ENCODE measurements at places on chromosomes 5 and 9.

DNA sequence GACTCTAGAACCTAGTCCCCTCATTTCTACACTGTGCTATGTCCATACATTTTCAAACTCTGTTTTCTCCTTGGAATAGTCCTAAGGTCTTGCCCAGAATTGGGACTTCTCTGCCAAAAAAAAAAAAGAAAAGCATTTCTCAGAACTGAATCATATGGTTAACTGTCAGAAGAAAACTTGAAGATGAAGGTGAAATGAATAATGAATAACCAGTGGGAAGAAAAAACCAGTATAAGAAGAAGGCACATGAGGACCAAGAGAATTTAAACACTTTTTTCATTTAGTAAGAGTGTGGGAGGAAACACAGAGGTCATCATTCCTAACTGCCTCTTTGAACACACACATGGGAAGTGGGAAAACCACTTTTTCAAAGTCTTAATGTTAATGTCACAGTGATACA is 197.7 kb downstream of the PRELID2 start:
- no peak for DNase-seq

- no peak for DNase-seq
These were observed 26.9 kb downstream of the FGD3 start for GRCh38 chr9:92974161-92974661.

DNA sequence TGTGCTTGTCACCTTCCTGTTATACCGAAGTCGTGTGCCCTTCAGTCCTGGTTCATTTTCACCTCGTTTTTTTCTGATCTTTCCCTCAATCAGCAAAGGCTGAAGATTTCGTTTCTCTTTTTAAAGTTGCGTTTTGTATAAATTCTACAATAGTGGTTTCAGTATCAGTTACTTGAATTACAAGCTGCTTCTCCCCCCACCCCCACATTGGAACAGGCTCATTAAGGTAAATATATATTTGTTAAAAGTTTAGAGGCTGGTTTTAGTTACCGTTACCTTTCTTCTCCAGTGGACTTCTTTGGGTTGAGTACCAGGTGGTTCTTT is 881 bp downstream of the SUB1 start:
- no peak for DNase-seq

DNA sequence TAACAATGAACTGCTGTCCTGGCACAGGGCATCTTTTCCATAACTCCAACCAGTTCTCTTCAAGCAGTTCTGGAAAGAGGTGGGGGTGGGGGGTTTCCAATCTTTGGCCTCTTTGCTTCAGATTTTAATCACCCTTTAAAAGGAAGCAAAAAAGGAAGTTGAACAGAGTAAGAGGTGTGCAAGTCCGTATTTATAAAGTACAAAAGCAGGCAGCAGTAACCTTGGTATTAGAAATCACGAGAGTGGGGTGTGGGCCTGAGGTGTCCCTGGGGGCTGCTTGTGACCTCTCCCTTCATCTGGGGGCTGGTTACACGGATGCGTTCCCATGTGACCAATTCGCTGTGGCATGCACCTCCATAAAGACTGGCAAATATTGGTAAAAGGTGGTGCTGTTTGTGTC is 70.5 kb downstream of the PTCH1 start:
- DNase-seq: no peak

GRCh38 chr5:142924135-142924883 is 154.1 kb downstream of the ARHGAP26 start:
- no peak for DNase-seq

DNA sequence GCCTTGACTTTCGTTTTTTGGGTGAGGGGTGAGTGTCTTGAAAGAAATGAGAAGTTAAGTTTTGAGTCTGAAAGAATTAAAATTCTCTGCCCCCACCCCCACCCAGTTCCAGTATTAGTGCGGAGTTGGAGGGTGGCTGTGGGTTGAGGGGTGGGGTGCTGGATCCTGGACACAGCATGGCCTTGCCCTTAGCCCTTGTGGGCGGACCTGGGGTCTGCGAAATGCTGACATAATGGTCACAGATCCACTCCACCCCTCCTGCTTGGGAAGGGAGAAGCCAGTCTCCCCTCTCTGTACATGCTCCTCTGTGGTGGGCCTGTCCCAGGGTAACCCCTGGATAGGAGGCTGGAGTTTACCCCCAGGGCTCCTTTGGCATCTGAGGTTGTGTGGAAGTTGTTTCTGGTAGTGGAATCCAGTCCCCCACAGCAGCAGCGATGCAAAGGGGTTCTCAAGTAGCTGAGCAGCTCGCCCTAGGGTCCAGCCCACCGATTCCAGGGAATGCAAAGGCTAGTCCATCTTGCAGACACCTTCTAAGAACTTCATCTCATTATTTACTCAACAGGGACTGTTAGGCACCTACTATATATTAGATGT is 42.8 kb upstream of the TCF7 start:
- DNase-seq: no peak

DNA sequence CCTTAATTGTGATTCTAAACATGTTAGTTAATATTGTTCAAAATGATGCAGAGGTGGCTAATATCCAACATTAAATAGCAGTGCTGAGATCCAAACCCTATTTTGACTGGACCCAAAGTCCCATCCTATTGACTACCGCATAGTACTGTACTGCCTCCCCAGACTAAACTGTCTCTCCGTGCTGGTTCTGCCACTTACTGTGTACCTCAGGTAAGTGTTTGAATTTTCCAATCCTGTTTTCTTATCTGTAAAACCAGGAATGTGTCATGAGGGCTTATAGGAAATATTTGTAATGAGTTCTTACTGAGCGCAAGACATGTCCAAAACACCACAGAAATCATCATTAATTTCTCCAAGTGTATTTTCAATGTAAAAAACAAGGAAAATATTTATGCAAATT is 209.2 kb upstream of the CD180 start:
- no peak for DNase-seq

DNA sequence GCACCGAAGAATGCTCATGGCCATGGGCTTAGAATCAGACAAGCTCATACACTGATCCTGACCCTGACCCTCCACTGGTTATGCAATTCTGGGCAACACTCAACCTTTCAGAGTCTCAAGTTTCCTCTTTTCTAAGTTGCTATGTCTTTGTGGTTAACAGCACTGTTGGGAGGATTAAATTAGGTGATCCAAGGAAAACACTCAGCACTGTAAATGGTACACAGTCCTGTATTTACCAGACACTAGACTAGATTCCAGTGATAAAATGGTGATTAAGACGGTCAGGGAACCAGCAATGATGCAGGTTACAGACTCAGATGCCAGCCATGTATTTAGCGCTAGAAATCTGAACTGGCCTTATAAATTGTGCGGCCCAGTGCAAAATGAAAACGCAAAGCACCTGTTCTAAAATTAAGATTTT is 8.1 kb downstream of the ARL15 start:
- no peak for DNase-seq

GRCh38 chr9:7549249-7549648 is 250.3 kb downstream of the DMAC1 start:
- no peak for DNase-seq

- DNase-seq: no peak
These were observed 267.6 kb upstream of the TNC start for GRCh38 chr9:115385383-115386122.

- no peak for DNase-seq
These were observed 385.8 kb downstream of the EFNA5 start for GRCh38 chr5:107284822-107285525.

DNA sequence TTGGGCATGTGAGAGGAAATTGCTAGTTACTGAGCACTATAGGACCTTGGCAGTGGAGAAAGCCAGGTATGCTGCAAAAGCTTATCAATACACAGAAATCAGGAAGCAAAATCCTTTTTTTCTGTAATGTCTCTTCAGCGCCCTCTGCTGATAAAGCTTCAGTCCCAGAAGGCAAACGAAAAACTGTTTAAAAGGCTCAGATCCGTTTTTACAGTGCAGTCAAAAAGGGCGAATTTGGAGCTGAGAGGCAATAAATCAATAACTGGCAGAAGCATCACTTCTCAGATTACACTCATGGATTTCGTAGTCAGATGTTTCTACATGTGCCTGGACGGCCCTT is 1.1 kb upstream of the MAN2A1 start:
- DNase-seq: no peak

- DNase-seq: no peak
These were observed 10.9 kb downstream of the AK1 start for GRCh38 chr9:127866535-127866934.

DNA sequence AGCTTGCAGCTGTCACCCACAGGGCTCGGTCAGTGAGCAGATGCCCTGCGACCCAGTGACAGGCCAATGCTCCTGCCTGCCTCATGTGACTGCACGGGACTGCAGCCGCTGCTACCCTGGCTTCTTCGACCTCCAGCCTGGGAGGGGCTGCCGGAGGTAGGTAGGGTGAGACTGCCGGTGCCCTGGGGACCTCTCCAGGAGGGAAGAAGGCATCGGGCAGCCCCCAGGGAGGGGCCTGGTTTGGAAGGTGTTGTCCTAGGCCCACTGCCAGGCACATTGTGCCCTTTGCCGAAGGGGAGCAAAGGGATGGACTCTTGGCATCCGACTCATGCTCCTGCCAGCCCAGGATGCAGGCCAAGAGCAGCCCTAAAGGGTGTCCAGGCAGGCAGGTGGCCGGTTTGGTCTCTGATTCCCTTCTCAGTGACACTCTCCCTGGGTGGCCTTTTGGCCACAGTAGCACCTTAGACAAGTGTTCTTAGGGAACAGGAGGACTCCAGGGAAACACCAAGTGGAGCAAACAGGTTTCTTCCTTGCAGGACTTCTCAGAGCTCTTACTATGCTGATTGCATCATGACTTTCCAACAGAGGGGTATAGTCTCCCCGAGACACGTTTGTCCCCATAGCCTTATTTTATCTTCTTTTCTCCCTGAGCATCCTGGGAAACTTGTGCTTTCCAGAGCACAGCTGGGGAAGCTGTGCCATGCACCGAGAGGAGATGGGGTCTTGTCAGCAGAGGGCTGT is 28.1 kb upstream of the AIF1L start:
- DNase-seq: no peak

DNA sequence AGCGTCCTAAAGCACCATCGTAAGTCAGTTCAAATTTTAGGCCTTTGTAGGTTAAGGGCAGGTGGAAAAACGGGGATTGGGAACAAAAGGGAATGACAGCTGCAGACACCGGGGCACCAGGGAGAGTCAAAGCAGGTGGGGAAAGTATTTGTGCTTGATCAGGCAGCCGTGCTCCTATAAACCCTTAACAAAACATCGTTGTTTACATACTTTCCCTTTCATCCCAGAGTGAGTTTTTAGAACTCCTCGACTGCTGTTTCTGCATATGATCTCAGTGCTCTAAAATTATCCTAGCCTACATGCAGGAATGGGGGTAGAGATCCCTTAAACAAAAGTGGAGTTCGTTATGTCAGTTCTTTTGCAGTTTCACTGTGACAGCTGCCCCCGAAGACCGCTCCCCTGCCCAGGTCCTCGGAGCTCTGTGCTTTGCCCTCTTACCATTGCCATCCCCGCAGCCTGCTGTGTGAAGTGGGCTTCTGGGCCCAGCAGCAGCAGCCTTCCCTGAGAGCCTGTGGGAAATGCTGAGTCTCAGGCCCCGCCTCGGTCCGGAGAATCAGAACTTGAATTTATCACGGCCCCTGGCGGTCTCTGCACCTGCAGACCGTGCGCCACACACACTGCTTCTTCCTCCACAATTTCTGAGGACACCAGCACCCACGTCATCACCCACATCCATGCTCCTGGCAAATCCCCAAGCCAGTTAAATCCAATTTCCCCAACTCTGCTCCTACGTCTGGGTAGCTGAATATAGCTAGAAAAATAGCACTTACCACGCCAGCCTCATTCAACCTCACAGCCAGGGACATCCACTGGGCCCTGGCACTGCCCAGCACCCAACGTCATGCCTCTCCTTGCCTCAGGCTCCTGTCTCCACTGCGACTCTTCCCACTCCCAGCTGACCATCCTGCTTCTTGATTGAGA is 86.8 kb downstream of the NSUN2 start:
- no peak for DNase-seq

DNA sequence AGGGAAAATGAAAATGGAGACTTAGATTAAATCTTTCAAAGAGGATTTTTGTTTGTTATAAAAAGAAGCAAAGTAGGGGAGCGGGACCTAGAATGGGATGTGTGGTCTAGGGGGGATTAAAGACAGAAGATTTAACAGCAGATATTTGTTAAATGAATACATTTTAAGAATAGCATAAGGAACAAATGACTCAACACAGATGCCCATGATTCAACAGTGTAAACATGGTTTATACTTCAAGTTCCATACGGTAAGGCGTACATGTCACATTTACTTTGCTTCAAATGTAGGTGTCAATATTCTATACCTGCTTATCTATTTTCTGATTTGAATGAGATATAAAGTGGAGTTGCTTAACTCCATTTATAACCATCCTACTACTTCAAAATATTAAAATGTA is 1.5 kb downstream of the TICAM2 start:
- no peak for DNase-seq

GRCh38 chr9:132163876-132164603 is 2.2 kb downstream of the NTNG2 start:
- no peak for DNase-seq

- no peak for DNase-seq
These were observed 1.0 kb upstream of the MEF2C start for GRCh38 chr5:88883836-88884607.

GRCh38 chr9:100466171-100466828 is 6.6 kb upstream of the TMEFF1 start:
- no peak for DNase-seq

DNA sequence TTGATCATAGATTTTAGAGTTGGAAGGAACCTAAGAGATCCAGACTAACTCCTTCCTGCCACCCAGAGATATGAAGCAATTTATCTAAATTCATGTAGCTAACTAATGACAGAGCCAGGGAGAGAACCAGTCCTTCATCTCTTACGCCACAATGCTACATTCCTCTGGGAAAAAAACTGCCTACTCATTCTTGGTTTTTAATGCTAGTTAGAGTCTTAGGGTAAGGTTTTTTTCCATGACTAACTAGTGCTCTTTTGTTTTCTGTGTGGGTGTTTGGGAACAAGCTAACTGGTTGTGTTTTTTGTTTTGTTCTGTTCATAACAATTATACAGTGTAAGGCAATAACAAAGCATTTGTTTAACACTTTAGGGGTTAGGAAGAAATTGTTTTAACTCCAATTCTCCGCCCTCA is 52.4 kb downstream of the SLC44A1 start:
- no peak for DNase-seq

DNA sequence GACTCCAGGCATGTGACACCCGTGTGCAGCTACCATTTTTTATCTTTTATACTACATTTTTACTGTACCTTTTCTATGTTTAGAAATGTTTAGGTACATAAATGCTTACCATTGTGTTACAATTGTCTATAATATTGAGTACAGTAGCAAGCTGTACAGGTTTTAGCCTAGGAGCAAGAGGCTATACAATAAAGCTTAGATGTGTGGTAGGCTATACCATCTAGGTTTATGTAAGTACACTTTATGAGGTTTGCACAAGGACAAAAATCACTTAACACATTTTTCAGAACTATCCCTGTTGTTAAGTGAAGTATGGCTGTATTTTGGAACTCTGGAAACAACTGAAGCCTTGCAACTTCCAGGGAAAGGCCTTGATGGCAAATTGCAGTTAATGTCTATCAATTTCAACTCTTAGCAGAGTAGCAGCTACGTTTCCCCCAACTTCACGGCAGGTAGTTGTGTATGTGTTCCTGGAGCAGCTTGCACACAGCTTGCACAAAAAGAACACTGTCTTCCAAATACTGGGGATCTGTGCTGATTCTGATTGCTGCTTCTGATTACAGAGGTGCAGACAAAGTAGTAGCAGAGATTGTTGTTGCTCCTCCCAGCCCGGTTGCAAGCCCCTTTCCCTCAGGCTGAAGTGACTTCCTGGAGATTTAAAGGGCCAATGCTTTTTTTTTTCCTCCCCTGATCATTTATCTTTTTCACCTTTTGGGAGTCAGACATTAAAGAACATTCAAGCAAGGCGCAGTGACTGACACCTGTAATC is 30.0 kb downstream of the SIL1 start:
- DNase-seq: no peak
